ENCODE measurements at places on chromosomes 7 and 10.

GRCh38 chr7:132901241-132901640 is 180.6 kb downstream of the CHCHD3 start:
- DNase-seq, result no peak

GRCh38 chr7:103598326-103598905 is 152.4 kb upstream of the SLC26A5 start:
- no peak for DNase-seq

GRCh38 chr7:135744938-135745702 is 3.5 kb downstream of the FAM180A start:
- DNase-seq, result no peak

DNA sequence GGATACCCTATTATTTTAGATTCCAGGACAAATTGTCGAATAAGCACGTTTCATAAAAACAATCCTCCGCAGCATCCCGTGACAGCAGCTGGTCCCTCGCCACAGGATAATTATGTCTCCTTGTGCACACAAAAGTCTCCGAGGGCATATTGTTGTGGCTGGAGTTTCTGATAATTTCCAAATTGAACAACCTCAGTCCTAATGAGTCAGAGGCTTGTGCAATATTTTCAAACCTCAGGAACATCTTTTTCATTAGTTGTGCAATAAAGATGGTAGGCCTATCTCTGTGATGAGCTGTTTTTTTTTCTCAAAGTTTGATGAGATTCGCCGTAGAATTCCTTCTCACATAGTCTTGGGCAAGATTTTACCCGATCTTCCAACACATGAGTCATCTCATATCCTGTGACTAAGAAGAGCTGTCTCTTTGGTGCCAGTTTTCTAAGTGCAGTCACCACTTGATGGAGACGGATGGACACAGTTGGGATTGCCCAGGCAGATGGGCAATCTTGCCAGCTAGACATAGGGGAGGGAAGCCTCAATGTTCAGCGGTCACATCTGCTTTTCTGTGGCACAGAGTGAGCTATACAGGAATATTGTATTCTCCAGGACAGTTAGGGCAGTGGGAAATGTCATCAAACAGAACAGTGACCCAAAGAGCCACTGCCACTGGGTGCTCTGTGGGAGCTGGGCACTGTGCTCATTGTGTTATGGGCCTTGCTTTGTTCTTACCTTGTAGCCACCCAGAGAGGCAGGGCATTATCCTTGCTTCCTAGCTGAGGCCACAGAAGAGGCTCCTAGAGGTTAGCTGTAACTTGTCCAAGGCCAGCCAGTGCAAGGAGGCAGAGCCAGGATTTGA is 7.8 kb downstream of the HTRA1 start:
- DNase-seq, result no peak

GRCh38 chr7:97138830-97139229 is 21.3 kb downstream of the SDHAF3 start:
- DNase-seq, result no peak

DNA sequence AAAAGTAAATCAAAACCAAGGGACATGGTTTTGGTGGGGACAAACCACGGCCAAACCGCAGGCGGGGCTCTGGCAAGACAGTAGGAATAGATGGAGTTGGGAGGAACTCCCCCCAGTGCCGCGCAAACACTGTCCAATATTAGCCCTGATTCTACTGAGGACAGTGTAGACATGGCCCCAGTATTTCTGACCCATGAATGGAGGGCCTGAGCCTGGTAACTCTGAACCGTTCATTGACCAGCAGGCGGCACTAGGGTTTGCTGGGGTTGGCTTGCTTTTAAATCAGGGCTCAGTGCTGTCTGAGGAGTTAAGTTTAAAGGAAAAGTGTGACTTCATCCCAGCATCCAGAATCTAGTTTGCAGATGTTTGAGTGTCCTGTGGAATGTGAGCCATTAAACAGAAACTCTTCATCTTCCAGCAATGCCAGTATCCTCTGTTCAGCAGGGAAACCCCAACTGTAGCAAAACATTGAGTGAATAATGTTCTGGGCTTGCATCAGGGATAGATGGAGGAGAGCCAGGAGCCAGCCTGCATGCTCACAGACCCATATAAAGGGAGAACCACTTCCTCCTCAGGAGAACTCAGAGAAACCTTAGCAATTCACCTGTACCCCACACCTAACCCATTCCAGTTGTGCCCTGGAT is 147.4 kb upstream of the PRSS58 start:
- DNase-seq, result no peak

DNA sequence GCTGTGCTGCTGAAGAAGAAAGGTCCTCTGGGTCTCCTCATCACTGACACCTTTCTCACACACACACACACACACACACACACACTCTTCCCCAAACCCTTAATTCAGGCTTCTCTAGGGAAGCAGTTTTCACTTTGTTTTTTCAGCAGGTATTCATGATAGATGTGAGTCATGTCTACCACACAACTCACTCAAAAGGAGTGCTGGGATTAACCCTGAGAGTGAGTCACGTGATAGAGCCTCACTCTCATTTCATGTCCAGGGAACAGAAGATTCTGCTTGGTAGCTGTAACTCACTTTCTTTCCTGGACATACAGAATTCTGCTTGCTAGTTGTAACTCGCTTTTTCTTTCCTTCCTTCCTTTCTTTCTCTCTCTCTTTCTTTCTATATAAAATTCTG is 45.4 kb downstream of the VIM start:
- no peak for DNase-seq

DNA sequence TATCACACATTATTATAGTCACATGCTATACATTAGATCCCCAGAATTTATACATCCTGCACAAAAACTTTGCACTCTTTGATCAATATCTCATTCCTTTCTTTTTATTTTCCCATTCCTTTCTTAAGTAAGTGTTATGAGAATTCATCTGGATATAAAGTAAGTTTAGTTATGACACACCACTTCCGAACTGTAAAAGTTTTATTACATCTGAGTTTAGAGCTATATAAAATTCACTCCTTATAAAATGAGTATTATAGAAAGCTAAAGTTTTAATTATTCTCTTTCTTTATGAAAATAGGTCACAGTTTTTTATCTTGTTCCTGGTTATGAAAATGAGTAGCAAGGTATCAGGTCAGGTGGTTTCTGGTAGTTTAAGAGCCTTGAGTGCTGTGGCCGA is 84.7 kb upstream of the PLXDC2 start:
- DNase-seq, result no peak

Measured in hematopoietic multipotent progenitor cell treated with erythropoietin and hydrocortisone succinate and interleukin-3 and kit ligand, for 15 days (in vitro differentiated cells).